Right ventricle myocardium inferior (tissue), 1 donor: ENCODE measurements at places on chromosomes 16 and 17.

DNA sequence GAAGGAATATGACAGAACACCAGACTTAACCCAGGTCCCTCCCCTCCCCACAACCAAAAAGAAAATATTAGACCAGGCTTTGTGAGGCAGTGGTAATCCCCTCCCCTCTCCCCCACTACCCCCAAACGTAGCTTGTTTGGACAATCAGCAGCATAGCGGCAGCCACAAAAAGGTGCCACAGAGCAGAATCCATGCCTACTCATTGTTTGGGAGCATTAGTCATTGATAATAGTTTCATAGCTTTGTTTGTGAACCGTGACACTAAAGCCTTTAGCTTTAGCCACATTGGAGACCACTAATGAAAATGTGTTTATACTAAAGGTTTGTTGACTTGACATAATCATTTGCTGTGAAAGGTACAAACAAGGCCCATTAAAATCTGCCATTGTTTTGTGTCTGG lies 65.1 kb downstream of the NUP93 start:
- DNase-seq: no peak

GRCh38 chr17:82752371-82753200 lies 721 bp downstream of the TBCD start:
- DNase-seq: no peak

DNA sequence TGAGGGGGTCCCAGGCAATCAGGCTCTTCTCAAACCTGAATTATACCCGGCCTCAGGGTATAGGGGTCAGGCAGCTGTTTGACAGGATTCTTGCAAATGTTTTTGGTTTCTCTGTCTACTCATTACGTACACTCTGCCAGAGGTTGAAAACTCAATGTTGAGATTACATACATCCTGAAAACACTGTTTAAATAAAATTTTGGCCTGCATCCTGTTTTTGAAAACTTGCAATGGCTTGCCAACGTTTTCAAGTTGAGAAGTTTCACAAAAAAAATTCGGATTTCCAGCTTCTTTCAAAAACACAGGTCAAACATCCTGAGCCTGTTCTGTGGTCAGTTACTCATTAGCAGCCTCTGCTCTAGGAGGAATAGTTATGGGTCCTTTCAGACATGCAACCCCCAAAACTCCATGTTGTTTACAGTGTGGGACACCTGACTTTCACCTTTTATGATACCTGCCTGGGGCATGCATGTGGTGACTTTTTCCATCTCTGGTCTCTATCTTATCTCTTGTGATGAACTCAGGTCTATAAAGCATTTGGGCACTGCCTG lies 577.8 kb downstream of the WWOX start:
- DNase-seq: no peak

DNA sequence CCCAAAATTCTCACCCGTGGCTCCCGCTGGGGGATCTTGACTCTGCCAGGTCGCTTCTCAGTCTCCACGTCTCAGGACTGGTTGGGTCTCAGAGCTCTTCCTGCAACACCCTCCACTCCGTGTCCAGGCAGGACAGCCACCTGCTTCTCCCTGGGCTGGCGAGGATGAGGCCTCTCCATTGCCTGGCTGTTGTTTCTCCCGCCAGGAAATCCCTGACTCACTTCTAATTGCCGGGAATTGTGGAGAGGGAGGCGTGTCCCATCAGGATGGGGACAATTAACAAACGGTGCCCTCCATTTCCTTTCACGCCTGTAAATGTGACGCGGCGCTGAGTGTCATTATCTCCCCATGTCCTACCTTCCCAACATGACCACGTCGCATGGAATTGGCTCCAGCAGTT lies 204.5 kb downstream of the RBFOX3 start:
- no peak for DNase-seq

- DNase-seq: no peak
These were observed 19.5 kb upstream of the MSI2 start for GRCh38 chr17:57236686-57237299.

DNA sequence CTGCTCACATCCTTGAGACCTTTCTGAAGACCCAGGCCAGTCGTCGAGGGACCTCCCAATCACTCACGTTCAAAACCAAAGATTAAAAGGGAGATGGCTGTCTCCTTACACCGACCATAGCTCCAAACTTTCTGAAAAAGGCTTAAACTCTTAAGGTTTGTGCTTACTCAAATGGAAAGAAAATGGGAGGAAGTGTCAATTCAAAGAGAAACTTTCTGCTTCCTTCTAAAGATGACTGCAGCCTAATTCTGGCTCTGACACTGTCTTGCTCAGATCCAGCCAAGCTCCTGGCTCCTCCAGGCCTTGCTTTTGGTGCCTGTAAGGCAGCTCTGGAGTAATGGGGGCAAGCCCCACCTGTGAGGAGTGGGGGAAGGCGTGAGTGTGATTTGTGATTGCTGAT lies 54.9 kb upstream of the WSB1 start:
- no peak for DNase-seq

GRCh38 chr17:1186214-1186820 lies 6.5 kb upstream of the ABR start:
- DNase-seq: peak; percentile 59

GRCh38 chr16:53755026-53755910 lies 51.3 kb downstream of the FTO start:
- peak; percentile 44 for DNase-seq
